ENCODE measurements at places on chromosomes 5 and 9. TPM values are rescaled to one million over a fixed set of nuclear protein-coding genes. Genes with fewer than 3 reads are reported as not detected.

Gene TIMD4
- total RNA-seq = not detected

DNA sequence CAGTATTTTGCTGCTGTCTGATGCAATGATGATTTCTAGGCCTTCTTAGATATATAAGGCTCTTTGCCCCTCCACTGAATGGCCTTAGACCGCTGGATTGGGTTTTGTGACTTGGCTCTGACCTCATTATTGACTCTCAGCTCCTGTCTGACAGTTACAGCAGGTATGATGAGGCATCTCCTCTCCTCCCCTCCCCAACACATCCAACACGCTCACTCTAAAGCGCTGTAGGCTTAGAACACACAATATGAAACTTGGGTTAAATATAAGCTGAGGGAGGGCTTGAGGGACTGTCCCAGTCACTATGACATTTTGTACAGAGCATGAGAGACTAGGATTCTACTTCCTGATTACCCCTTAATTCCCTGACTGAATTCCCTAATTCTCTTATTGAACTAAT is 18.8 kb upstream of the CER1 start:
- H3K27ac ChIP-seq = no peak overlapping the region
- H3K4me3 ChIP-seq = no peak overlapping the region
- DNase-seq = no peak
- H3K36me3 ChIP-seq = no peaks in the 10 kb centered on the region

Gene MROH2B
- total RNA-seq = not detected

DNA sequence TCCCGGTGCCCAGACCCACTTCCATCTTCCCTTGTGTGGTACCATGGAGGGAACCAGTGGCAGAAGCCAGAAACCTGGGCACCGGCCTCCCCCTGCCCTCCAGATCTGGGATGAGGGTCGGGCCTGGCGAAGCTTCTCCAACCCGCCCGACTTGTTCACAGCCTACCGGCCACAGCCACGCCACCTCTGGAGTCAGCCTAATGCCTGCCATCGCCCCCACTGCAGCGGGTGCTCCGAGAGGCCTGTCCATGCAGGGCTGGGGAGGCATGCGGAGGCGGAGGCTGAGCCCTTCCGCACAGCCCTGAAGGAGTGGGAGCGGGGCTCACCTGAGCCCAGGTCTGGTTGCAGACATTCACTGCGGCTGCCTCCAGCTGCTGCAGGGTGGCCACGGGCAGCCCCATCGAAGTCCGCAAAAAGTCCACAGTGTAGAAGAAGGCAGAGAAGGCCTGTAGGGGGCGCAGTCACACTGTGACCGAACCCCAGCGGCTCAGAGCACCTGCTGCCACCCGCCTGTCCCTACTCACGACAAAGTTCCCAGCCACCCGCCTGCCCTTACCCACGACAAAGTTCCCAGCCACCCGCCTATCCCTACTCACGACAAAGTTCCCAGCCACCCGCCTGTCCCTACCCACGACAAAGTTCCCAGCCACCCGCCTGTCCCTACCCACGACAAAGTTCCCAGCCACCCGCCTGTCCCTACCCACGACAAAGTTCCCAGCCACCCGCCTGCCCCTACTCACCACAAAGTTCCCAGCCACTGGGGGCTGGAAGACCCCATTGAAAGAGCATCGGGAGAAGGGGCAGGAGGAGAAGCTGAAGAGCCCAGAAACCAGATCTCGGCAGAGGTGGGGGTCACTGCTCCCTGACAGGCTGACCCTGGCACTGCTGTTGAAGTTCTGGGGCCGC is 3.8 kb upstream of the NPDC1 start:
- H3K27me3 ChIP-seq = peaks cover 65% of the 10 kb centered on the region
- H3K4me3 ChIP-seq = no peak overlapping the region
- no peak for DNase-seq
- H3K27ac ChIP-seq = no peak overlapping the region

Gene FOXI1
- 3.6 TPM for total RNA-seq

Gene RANBP17
- 3.0 TPM for total RNA-seq

DNA sequence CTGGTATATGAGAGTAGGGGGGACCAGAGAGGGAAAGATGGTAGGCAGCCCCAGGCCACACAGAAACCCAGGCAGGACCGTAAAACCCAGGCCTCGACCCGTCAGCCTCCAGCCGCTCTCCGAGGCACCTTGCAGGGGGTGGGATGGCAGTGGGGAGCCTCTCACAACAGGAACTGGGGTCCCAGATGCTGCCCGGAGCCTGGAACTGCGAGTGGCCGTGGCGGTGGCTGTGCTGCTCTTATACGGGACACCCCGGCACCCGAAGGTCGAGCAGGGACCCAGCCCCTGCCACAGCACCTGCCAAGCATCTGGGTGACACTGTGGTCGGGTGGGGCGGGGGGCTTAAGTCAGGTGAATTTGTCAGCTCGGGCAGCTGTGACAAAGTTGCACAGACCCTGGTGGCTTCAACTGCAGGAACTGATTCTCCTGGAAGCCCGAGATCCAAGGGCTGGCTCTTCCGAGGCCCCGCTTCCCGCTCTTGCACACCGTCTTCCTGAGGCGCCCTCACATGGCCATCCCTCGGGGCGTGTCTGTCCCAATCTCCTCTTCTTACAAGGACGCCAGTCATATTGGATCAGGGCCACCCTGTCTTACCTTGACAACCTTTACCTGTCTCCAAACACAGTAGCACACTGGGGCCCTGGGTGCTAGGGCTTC is 47.6 kb upstream of the EGFL7 start:
- H3K4me1 ChIP-seq = peaks cover 35% of the 10 kb centered on the region
- no peak for DNase-seq
- H3K27me3 ChIP-seq = peaks cover 3% of the 10 kb centered on the region

Gene KLHL3
- total RNA-seq = 29.1 TPM

GRCh38 chr5:51391175-51391574 is 7.9 kb downstream of the ISL1 start:
- H3K36me3 ChIP-seq = no peaks in the 10 kb centered on the region
- no peak for DNase-seq
- no peak overlapping the region for H3K27ac ChIP-seq
- H3K4me3 ChIP-seq = no peak overlapping the region
- H3K4me1 ChIP-seq = peaks cover 26% of the 10 kb centered on the region

- no peaks in the 10 kb centered on the region for H3K4me1 ChIP-seq
- H3K27ac ChIP-seq = no peak overlapping the region
- DNase-seq = no peak
- H3K27me3 ChIP-seq = no peaks in the 10 kb centered on the region
- no peaks in the 10 kb centered on the region for H3K36me3 ChIP-seq
- H3K4me3 ChIP-seq = no peak overlapping the region
Measured at GRCh38 chr5:86546582-86546981, 71.2 kb upstream of the COX7C start.

Gene TMEM171
- total RNA-seq = 1.5 TPM

- H3K4me1 ChIP-seq = no peaks in the 10 kb centered on the region
- no peak overlapping the region for H3K27ac ChIP-seq
- DNase-seq = no peak
- peaks cover 5% of the 10 kb centered on the region for H3K36me3 ChIP-seq
Measured at GRCh38 chr5:80711938-80712337, 57.2 kb upstream of the DHFR start.

GRCh38 chr5:181211208-181211607 is 6.2 kb upstream of the TRIM7 start:
- DNase-seq = no peak
- no peaks in the 10 kb centered on the region for H3K36me3 ChIP-seq
- H3K4me3 ChIP-seq = no peak overlapping the region
- no peaks in the 10 kb centered on the region for H3K27me3 ChIP-seq
- peaks cover 21% of the 10 kb centered on the region for H3K4me1 ChIP-seq

Gene SOX30
- total RNA-seq = not detected

DNA sequence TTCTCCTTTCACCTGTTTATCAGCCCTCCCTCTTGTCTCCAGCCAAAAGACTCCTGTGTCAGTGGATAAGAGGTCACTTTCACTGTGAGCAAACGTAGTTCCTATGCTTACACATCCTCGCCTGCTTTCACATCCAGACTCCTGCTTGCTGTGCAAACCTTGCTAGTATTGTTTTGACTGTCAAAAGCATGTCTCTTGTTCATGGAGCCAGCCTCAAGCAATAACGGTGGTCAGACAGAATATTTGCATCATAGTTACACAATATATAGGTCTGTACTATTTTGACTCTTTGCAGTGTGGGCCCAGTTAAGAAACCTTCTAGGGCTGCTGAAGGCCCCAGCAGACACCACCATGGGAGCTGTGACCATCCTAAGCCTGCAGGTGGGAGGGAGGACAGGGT is 420.0 kb downstream of the SEMA5A start:
- no peak for DNase-seq
- no peaks in the 10 kb centered on the region for H3K27me3 ChIP-seq
- H3K36me3 ChIP-seq = no peaks in the 10 kb centered on the region
- no peak overlapping the region for H3K4me3 ChIP-seq
- peaks cover 12% of the 10 kb centered on the region for H3K4me1 ChIP-seq

GRCh38 chr9:125436613-125437443 is 175.2 kb downstream of the GAPVD1 start:
- H3K4me3 ChIP-seq = no peak overlapping the region
- H3K27me3 ChIP-seq = no peaks in the 10 kb centered on the region
- DNase-seq = no peak

DNA sequence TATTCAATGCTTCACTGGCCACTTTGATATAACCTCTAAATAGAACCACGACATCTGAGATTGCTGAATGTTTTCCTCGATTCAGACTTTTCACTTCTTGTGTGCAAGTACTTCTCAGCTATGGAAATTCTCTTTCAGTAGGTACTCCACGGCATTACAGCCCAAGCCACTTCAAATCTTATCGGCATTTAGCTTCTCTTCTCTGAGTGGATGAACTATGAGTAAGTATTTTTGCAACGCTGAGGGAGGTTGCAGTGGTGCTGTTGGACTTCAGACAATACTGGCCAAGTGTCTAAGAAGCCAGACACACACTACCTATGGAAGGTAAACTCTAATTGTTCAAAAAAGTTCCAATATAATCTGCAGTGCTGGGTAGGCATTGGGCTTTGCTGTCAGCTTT is 60.1 kb downstream of the FBN2 start:
- DNase-seq = no peak
- H3K27ac ChIP-seq = no peak overlapping the region
- H3K4me1 ChIP-seq = no peaks in the 10 kb centered on the region

- H3K4me1 ChIP-seq = peaks cover 4% of the 10 kb centered on the region
- H3K27ac ChIP-seq = no peak overlapping the region
- peaks cover 4% of the 10 kb centered on the region for H3K36me3 ChIP-seq
- no peak for DNase-seq
- no peaks in the 10 kb centered on the region for H3K27me3 ChIP-seq
- H3K4me3 ChIP-seq = no peak overlapping the region
Measured at GRCh38 chr9:79592726-79593493, 21.1 kb downstream of the TLE4 start.

Gene ASPN
- total RNA-seq = 7.0 TPM

Gene MARCOL
- total RNA-seq = not detected

Gene PTGER4
- 30.5 TPM for total RNA-seq

GRCh38 chr9:13823026-13823425 is 490.9 kb downstream of the NFIB start:
- no peak overlapping the region for H3K27ac ChIP-seq
- H3K27me3 ChIP-seq = no peaks in the 10 kb centered on the region
- no peaks in the 10 kb centered on the region for H3K36me3 ChIP-seq
- DNase-seq = no peak
- peaks cover 4% of the 10 kb centered on the region for H3K4me1 ChIP-seq

- H3K36me3 ChIP-seq = no peaks in the 10 kb centered on the region
- DNase-seq = no peak
- no peak overlapping the region for H3K27ac ChIP-seq
- no peaks in the 10 kb centered on the region for H3K4me1 ChIP-seq
Measured at GRCh38 chr5:140862441-140863295, 6.1 kb upstream of the PCDHA11 start.

DNA sequence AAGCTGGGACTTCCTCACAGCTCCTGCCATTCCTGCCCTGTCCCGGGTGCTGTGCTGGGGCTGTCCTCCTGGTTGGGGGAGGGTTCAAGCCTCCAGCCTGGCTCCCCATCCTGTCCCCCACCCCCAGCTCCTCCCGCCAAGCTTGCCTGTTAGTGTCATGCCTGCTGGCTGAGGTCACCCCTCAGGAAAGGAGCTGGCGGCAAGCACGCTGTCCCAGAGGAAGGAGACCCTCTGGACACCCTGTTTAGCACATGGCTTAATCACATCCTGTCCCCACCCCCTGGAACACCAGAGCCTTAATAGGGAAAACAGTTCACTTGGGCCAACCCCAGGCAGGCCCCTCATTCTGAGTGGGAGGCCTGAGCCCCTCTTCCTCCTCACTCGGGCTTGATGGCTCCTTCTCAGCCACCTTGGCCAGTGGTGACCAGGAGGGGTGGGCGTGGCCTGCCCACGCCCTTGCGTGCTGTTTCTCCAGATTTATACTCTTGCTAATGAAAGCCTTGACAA is 9.2 kb upstream of the PHYHD1 start:
- H3K27ac ChIP-seq = peak overlapping the region; percentile 79
- no peak overlapping the region for H3K4me3 ChIP-seq
- H3K27me3 ChIP-seq = no peaks in the 10 kb centered on the region
- H3K36me3 ChIP-seq = peaks cover 51% of the 10 kb centered on the region
